ENCODE measurements at places on chromosomes 5 and 9.

DNA sequence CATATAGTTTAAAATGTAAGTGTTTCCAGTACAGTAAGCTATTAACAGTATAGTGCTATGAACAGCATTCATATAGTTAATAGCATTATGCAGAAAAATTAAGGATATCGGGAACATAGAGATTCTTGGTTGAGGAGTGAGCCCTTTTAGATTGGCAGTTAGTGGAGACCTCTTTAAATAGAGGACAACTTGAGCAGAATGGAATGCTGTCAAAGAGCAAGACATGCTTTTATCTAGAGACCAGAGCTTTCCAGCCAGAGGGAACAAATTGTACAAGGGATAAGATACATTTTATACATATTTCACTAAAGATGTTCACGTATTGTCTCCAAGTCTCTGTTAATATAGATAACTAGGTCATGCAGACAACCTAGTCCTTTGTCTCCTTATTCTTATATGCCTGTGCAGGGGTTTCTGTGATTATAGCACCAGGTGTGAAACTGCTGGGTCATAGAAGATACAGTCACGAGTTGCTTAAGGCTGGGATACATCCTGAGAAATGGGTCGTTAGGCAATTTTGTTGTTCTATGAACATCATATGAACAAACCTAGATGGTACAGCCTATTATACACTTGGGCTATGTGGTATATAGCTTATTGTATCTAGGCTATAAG lies 6.0 kb downstream of the IPO11 start:
- no peak for DNase-seq

DNA sequence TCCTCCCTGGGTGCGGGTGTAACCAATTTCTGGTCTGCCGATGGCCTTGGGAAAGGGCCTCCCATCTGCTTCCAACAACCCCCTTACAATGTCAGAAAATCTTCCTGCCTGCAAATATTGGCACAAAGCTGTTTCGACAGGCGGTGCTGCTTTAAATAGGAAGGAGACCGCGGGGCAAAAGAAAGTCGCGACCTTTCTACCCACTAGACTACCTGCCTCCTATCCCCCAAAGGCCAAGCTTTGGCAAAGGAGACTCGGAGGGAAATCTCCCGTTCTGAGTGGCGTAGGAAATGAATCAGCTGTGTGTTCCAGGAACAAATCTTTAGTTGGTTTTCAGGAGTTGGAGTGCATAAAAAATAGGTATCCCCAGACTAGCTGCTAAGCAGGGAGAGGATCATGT lies 36.8 kb upstream of the NFIB start:
- no peak for DNase-seq

DNA sequence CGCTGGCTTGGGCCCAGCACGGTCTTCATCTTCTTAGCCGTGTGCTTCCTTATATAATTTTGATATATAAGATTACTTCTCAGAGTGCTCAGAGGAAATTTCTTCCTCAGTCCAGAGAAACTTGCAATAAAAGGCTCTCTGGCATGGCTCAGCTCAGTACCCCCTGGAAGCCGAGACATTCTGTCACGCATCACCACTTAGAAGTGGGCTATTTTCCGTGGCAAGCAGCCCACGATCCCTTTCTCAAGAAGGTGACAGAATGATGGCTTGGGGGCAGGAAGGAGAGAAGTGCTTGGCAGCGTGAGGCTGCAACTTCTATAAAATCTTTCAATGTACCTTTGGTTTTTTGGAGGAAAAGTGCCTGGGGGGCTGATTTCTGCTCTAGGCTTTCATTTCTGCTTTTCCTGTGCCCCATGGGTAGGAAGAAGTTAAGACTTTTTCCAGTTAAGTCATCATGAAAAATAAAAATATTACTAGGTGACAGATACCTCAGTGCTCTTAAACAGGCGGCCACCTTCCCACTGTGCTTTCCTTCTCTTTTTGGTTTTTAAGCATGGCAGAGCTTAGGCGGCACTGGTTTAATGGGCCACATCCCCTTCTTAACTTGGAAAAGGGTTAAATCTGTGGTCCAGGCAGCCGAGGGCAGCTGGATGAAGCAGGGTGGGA lies 104.6 kb downstream of the MVB12B start:
- DNase-seq = no peak

DNA sequence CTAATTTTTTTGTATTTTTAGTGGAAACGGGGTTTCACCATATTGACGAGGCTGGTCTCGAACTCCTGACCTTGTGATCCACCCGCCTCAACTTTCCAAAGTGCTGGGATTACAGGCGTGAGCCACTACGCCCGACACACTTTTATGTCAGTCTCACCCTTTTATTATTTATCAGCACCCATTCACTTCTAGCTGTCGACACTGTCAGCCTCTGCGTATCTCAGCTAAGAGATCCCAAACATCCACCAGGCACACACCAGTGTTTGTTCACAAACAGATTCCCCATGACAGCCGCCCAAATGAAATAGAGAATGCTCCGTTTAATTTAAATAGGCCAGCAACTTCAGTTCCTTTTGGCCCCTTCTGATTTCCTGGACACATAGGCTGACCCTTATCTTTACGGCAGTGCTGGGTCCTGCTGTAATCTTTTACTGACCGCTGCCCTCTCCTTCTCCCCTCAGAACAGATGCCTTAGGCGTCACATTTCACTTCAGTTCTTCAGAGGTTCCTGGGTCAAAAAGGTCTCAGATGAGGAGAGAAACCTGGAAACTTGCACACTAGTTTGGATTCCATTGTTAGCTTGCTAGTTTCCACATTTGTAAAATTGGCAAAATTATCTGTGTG lies 43.1 kb upstream of the CKMT2 start:
- no peak for DNase-seq

- no peak for DNase-seq
Observed at GRCh38 chr5:128538250-128539037, 399 bp upstream of the FBN2 start.

- DNase-seq = no peak
Observed at GRCh38 chr5:64690417-64691151, at the start of gene SHISAL2B. Gene SHISAL2B, plus strand, starts transcription at chr5:64690503. Its CDS starts 121 bp downstream, at chr5:64690624.

- DNase-seq = no peak
Observed at GRCh38 chr5:94977437-94977836, 307.5 kb downstream of the MCTP1 start.

GRCh38 chr5:2735996-2736395 lies 15.5 kb downstream of the IRX2 start:
- DNase-seq = no peak

- no peak for DNase-seq
Observed at GRCh38 chr5:87243161-87243844, 24.4 kb upstream of the RASA1 start.

DNA sequence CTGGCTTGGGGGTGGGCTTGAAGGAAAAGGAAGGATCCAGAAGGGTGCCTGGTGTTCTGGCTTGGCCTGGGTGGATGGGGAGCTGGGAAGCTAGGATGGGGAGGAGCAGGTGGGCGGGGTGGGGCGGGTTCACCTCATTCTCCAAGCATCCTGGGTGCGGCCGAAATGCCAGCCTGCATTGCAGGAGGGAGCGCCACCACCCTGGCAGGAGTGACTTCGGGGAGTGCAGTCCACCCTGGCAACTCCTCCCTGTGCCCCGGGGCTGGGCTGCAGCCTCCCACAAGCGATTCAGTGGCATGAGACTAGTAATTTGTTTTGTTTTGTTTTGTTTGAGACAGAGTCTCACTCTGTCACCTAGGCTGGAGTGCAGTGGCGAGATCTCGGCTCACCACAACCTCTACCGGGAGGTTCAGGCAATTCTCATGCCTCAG lies 5.5 kb downstream of the TTC16 start:
- DNase-seq = no peak

DNA sequence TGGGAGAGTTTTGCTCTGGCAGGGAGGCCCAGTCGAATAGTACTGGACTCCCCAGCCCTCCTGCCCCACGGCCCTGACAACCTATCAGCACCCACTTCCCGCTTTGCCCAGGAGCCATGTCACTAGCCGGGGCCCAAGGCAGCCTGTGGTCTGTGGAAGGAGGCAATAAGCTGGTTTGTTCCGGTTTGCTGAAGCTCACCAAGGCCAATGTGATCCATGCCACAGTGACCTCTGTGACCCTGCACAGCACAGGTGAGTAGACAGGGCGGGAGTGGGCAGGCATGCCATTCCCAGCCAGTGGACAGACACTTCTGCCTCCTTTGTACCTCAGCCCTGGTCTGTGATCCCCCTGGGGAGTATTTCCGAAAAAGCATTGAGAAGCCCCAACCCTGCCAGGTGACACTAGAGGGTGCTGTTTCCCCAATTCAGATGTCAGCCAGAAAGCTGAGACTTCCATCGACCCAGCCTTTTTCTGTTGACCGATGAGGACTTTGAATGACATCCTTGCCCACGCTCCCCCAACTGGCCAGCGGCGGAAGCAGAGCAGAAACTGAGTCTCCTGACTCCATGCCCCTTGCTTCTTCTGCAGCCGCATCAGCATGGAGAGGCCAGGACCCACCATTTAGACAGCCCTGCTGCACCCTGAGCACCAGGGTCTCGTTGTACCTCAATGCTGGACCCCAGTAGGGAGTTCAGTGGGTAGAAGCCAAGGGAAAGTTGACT lies 9.6 kb downstream of the PCYOX1L start:
- peak; percentile 67 for DNase-seq

GRCh38 chr9:123649909-123650308 lies 280.0 kb downstream of the DENND1A start:
- DNase-seq = no peak

DNA sequence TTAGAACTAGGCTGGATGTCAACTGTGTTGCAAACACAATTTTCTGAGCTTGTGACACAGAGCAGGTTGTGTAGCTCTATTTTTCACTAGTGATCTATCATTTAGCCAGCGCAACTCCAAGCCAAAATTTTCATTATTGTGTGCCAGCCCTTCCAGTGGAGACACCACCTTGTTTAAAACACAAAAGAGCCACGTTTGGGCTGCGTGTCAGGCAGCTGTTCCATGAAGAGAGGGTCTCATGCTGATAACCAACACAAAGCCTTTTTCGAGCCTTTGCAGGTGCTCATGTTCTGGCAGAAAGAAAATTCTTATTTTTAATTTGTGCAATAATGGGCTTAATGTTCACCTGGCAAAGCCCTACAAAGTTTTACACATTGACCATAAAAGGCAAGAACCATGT lies 237.6 kb upstream of the RGMB start:
- DNase-seq = no peak

DNA sequence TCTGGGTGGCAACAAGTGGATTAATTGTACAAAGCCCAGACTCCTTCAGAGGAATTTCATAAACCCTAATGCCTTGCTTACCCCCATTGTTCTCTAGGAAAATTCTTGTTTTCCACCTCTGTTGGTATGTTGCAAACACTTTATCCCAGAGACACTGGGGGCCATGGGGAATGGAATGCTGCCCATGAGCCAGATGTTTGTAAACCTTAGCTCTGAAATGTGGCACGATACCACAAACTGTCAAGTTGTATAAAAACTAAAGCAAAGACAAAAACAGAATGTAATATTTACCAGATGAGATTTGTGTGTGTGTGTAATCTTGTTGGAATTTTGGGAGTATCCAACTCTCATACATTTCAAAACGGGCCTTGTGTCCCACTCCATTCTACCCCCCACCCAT lies 465.0 kb downstream of the EBF1 start:
- no peak for DNase-seq

GRCh38 chr5:148998174-148998797 lies 64.6 kb downstream of the SH3TC2 start:
- DNase-seq = peak; percentile 29

- no peak for DNase-seq
Observed at GRCh38 chr5:176583076-176583475, 26.9 kb downstream of the GPRIN1 start.

DNA sequence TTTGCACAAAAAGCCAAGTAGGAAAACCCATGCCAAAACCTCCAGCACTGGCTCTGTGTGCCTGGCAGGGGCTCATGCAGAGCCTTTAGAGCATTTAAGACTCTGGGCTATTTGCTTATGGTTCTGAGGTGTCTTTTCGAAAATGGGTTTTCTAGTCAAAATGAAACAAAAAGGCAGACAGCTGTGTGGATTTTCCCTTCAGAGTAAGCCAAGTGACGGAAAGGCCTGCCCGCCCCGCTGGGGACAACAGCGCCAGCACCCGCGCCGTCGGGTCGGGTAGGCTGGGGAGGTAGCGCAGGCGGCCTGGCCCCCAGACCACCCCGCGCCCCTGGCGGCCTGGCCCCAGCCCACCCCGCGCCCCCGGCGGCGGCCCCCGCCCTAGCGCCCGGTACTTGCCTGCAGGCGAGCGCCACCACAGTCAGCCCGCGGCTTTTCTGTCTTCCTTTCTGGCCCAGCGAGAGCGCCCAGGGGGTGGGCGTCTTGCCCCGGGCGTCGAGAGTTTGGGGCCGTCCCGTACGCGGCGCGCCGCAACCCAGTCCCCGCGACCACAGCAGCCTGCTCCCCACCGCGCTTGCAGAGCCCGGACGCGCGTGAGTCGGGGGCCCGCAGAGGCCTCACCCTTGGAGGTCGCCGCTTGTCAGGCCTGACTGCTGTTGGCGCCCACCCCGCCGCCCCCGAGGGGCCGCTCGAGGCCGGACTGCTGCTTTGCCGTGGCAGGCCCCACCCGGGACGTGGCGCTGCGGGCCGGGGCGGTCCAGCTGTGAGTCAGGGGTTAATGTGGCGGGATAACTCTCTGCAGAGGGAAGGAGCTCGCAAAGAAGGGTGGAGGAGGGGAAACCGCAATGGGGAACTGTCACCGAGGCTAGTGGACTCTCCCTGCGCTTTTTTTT lies at the start of gene TICAM2:
Gene TICAM2 (minus strand): TSS at position 779 of the 890 bp plus-strand sequence. CDS start 21,223 bp downstream, outside the sequence.
- DNase-seq = peak; percentile 43

GRCh38 chr5:25568989-25569625 lies 924.3 kb upstream of the CDH10 start:
- DNase-seq = no peak

GRCh38 chr5:100690036-100690560 lies 154.9 kb downstream of the FAM174A start:
- DNase-seq = no peak

- no peak for DNase-seq
Observed at GRCh38 chr5:6423327-6424109, 25.1 kb upstream of the UBE2QL1 start.

GRCh38 chr5:148856009-148856367 lies 29.6 kb downstream of the ADRB2 start:
- no peak for DNase-seq

- DNase-seq = no peak
Observed at GRCh38 chr9:27408001-27408400, 111.1 kb upstream of the EQTN start.

GRCh38 chr5:142059304-142059940 lies 46.6 kb upstream of the GNPDA1 start:
- no peak for DNase-seq

GRCh38 chr5:94815313-94816039 lies 197.0 kb downstream of the SLF1 start:
- DNase-seq = no peak

- DNase-seq = no peak
Observed at GRCh38 chr9:14909961-14910805, at the start of gene FREM1. Gene FREM1, minus strand, starts transcription at chr9:14910428. Its CDS starts 41,451 bp downstream, at chr9:14868977.

- DNase-seq = no peak
Observed at GRCh38 chr5:113922343-113922742, 408.8 kb downstream of the YTHDC2 start.

All from activated CD4-positive, alpha-beta T cell treated with anti-CD3 and anti-CD28 coated beads for 4 hours (primary cell).